ENCODE measurements at places on chromosomes 6 and 20. TPM values are rescaled to one million over a fixed set of nuclear protein-coding genes. Genes with fewer than 3 reads are reported as not detected.

DNA sequence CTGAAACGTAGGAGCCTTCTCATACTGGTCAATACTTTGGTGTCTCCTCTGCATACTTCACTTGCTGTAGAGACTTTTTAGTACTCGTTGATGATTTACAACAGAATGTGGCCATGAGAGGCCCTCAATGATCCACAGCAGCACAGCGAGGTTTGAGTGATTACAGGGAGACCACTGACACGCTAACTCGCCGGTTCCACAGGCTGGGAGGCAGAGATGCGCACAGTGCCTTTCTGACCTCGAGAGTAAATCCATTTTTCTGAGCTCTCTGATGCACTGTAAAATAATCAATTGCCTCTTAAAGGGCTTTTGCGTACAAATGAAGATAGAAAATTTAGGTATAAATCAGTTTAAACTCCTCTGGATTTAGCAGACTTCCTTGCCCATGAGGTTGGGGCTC lies 56.2 kb upstream of the TBC1D7 start:
- no peak for DNase-seq

GRCh38 chr20:16013631-16014030 lies 559.6 kb downstream of the KIF16B start:
- DNase-seq: no peak

DNA sequence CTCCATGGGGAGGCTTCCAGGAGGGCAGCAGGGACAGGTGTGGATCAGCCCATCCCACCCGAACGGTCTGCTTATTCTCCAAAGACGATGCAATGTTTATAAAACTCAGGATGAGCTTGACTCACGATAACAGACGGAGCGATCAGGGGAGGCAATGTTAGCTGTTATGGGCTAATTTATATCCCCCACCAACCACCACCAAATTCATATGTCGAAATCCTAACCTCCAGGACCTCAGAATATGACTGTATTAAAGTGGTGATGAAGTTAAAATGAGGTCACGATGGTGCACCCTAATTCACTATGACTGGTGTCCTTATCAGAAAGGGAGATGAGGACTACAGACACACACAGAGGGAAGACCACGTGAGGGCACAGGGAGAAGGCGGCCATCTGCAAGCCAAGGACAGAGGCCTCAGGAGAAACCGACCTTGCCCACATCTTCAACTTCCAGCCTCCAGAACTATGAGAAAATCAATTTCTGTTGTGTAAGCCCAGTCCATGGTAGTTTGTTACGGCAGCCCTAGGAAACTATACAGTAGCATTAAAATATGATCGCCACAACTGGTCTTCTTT lies 7.0 kb downstream of the ADTRP start:
- no peak for DNase-seq

The BTNL2 gene
- total RNA-seq: not detected

DNA sequence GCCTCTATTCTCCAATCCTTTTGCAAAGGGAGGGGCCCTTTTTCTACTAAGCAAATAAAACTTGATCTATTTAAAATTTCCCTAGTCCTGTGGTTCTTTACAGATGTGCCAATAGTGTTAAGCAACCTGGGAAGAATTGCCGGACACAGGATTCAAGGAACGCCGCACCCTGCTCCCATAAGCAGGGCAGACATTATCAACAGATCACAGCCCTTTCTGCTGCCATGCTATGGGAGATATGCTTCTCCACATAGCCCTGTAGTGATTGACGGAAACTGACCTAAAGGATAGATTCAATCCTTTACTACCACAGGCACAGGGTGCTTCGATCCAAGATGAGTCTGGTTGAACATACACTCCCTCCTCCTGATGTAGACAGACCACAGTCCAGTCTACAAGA lies 118.4 kb upstream of the TRAF3IP2 start:
- DNase-seq: no peak

The HCK gene
- 3.3 TPM for total RNA-seq

DNA sequence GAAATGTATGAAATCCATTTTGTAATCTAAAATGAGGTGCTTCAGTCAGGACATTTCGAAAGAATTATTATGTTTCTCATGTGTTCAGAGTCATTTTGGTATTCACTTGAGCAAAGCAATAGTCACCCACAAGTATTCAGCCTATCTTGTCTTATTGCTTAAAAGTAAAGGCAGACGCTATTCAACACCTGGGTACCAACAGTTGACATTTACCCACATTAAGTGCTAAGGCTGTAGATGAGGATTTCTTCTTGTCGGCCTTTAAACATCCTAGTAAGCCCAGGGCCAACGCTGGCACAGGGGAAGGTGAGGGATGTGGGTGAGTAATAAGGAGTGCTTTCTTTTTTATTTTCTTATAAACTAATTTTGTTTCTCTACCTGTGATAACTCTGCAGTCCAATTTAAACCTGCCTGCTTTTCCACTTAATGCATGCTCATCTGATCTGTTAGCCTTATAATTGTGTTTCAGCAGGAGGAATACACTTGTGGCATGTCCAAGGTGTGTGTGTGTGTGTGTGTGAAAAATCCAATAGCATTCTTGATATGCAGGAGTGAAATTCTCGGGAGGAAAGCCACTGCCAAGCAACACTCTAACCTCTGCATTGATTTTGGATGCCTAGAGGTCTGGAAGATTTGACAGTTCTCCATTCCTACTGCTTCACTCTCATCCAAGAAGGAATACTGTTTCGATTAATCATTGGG lies 252.0 kb downstream of the SOX4 start:
- no peak for DNase-seq

The BACH2 gene
- total RNA-seq: 65.4 TPM

The TNF gene
- not detected for total RNA-seq

The SUPT3H gene
- total RNA-seq: 15.3 TPM

- no peak for DNase-seq
These were observed 130.6 kb downstream of the BMP7 start for GRCh38 chr20:57135875-57136274.

DNA sequence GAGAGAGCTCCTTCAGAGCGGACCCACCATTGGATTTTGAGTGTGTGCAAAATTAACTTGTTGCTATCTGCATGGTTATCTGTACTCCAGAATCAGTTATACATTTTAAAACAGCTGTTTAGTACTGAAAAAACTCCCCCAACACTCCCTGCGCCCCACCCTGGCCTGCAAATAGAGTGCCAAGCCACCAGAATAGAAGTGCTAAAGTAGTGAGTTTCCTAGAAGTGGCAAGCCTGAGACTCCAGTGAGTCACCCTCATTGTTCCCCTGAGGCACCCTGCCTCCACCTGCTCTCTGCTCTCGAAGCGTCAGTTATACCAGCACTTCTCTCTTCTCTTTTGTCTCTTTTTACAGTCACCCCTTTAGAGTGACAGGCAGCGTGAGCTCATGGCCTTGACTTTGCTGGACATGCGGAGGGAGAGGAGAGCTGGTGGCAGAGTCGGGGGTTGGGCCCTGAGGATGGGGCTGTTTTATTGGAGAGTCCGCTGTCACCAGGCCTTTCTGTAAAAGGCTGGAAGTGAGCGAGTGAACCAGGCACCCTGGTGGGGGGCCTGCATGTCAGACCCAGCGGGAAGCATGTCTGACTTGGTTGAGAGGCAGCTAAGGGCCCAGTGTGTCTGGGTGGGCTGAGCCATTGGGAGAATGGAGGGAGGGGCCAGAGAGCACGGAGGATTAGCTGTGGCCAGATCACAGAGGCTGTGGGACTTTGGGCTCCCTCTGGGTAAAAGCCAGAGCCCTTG lies 10.4 kb downstream of the IGF2R start:
- no peak for DNase-seq

- DNase-seq: no peak
These were observed 546.0 kb downstream of the FRK start for GRCh38 chr6:115514656-115515055.

The STMND1 gene
- not detected for total RNA-seq

- DNase-seq: no peak
These were observed 85.0 kb downstream of the NFATC2 start for GRCh38 chr20:51457533-51457932.

DNA sequence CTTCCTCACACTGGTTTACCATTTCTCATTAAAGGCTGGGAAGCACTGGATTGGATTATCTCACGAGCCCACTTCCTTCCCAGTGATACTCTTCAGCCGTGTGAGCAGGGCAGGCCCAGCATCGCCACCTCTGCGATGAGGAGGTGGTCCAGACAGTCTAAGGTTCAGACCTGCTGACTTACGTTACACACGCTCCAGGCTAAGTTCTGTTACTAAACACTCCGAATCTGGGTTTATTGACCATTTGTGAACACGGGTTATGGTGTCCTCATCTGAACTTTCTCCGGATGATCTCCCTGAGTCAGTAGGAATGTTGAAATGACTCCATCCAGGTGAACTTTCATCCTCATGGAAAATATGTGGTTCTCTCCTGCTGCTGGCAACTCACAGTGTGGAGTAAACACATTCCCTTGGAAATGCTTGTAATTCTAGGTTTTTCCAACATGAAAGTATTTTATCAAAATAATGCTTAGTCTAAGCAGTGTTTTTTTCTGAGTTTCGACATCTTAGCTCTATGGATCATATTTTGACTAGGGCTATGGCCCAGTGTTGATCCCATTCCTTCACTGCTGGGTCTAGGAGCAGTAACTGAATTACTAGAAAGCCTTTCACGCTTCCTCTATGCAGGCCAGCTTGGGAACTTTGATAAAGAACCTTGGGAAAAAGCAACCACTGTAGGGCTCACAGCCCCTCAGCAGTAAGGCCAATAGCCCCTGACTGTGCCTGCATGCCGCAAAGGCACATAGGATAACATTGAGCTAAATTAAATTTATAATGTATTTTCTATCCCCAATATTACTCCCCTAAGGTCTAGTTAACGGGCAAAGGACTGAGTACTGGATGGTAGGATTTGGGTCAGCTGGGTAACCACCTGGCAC lies 37.7 kb upstream of the PXDC1 start:
- no peak for DNase-seq

All from occipital lobe (tissue), 3 donors.